ENCODE measurements at places on chromosomes 1 and 21.

- DNase-seq, result no peak
Measured at GRCh38 chr21:32240851-32241687, 37.8 kb downstream of the MIS18A start.

DNA sequence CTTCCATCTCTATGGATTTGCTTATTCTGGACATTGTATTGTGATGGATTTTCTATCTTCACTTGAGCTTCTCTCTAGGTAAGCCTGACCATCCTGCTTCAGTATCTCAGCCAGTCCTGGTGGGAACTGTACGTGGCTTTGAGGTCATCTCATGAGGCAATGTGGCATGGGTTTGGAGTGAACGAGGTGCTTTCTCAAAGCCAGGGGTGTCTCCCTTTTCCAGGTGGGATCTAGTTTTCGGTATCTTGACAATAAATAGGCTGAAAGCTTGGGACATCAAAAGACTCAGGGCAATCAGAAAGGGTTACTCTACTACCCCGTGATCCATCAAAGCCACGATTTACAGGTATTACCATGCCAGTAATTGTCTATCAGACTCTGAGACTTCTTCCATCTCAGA lies 40.8 kb downstream of the AZIN2 start:
- DNase-seq, result no peak

DNA sequence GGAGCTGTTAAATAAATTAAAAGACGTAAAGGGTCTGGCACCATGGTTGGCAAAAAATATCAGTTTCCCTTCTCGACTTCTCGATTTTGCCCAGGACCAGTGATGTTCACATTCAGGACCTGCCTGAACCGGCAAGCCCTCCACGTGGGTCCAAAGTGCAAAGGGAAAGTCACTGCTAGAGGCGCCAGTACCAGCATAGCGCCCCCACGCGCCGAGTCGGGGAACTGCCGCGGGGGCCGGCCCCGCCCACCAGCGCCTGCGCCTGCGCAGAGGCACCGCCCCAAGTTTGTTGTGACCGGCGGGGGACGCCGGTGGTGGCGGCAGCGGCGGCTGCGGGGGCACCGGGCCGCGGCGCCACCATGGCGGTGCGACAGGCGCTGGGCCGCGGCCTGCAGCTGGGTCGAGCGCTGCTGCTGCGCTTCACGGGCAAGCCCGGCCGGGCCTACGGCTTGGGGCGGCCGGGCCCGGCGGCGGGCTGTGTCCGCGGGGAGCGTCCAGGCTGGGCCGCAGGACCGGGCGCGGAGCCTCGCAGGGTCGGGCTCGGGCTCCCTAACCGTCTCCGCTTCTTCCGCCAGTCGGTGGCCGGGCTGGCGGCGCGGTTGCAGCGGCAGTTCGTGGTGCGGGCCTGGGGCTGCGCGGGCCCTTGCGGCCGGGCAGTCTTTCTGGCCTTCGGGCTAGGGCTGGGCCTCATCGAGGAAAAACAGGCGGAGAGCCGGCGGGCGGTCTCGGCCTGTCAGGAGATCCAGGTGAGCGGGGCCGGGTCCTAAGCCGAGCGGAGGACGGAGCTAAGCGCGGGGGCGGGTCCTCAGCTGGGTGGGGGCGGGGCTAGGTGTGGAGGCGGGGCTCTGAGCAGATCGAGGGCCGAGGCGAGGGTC lies at the start of gene PINK1:
Gene PINK1, plus strand, starts transcription at position 269 of the 875 bp plus-strand sequence. Its CDS starts 91 bp downstream, at position 360.
- peak; percentile 52 for DNase-seq

DNA sequence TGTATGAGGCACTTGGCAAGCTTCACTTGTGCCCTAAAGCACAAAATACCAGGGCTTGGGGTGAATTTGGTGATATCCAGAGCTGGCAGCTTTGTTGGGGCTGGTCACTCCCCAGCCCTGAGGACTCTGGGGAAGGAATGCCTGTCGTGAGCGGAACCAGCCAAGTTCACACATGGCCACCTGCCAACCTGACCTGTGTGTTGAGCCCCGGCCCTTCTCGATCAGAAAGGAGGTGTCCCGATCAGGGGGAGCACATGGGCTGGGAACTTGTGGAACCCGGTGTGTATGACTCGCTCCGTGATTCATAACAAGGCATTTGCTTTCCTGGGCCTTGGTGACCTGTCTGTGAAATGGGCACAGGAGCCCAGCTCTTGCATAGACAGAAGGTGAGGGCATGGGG lies 43.1 kb downstream of the AGPAT3 start:
- DNase-seq, result no peak

DNA sequence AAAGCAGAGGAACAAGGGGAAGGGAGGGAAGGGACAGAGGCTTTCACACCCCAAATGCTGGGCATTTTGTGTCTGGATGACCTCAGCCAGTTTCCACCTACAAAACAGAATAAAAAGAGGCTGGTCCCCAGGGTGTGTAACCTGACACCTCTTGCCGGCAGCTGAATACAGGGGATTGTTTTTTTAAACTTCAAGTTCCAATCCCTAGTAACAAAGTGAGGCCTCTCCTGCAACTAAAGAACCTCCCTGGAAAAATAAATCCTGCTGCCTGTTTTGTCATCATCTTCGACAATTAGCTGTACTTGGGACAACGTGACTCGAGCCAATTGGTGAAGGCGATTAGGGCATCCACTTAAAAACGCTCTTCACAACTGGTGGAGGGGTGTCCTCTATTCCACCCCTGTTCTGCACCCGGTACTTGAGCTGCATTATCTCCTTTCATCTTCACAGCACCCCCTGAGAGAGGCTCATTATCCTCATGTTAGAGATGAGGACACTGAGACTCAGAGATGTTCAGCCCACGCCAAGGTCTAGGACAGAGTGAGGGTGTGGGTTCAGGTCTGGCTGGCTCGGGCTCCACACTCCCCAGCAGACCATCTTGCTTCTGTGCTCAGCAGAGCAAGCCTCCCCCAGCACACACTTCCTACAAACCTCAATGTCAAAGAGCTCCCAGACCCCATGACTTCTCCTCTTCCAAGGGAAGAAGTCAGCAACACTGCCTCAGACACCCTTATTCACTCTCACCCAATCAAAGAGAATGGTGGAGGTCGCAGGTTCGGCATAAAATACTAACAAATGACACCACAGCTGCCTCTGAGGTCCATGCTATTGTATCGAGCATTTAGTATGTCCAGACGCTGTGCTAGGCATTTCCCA lies 15.2 kb downstream of the ITPKB start:
- no peak for DNase-seq

DNA sequence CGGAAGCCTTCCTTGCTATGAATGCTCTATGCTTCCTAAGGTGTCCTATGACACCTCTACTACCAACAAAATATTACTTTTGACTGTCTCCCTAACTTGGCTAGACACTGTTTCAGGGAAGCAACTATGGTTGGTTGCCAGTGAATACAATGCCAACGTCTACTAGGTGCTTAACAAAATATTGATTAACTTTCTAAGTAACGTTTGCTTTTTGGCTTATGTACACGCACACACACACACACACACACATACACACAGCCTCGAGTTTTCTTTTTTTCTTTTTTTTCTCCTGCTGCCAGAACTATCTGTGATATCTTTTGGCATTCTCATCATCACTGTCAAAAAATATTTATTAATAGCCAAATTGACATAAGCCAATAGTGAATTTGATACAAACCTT lies 864.0 kb downstream of the PLA2G4A start:
- DNase-seq, result no peak

DNA sequence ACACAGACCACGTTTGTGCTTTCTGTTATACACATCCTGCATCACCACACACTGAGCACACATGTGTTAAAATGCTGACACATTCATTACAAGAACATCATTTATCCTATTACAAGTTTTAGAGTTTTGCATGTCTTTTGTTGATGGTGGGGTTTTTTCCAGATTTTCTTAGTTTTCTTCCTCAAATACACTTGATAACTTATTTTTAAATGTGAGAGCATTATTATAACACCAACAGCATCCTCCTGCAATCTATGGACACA lies 67.3 kb downstream of the TGFBR3 start:
- DNase-seq, result no peak

- DNase-seq, result no peak
Measured at GRCh38 chr1:239633432-239633831, 247.1 kb downstream of the CHRM3 start.

GRCh38 chr1:211259638-211260126 lies 516 bp downstream of the RCOR3 start:
- DNase-seq, result no peak

GRCh38 chr1:205319081-205320018 lies 2.2 kb downstream of the NUAK2 start:
- peak; percentile 76 for DNase-seq

DNA sequence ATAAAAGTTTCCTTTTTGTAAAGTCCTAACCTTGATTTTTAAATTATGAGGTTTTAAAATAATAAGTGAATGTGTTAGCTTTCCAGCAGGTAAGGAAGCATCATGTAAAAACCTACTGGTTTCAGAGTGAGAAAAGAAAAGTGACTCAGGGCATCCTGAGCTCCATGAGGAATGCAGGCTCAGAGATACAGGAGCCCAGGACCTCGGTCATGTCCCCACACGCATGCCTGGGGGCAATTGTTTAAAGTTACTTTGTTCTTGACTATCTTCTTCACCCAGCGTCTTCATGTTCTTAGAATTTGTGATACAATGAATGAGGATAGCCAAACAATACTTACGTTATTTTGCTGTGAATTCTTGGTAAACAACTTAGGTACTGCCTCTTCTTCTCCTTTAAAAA lies 117.4 kb upstream of the PLPPR5 start:
- DNase-seq, result no peak

GRCh38 chr21:24023402-24023801 lies 1583.9 kb downstream of the MRPL39 start:
- no peak for DNase-seq

GRCh38 chr1:19443326-19443725 lies 42.0 kb downstream of the CAPZB start:
- no peak for DNase-seq

Data from PC-9 (cell line).